ENCODE measurements at places on chromosomes 4 and X.

DNA sequence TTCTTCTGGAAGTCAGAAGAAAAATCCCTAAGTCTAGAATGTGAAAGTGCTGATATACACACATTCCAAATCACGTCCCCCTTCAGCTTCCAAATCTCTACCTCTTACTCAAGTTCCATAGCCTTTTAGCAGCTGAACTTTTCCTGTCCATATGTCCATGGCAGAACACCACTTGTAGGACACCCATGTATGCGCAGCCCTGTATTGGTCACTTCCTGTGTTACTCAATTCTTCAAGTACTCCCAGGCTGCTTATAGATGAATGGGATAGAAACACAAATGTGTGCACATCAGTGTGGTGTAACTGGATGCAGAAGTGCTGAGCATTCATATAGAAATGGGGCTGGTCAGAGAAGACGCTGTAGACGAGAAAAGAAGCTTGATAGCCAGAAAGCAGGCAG, 18.8 kb downstream of the SRPX2 start:
- DNase-seq, result no peak

GRCh38 chr4:161704040-161704439, 459.8 kb downstream of the FSTL5 start:
- no peak for DNase-seq

DNA sequence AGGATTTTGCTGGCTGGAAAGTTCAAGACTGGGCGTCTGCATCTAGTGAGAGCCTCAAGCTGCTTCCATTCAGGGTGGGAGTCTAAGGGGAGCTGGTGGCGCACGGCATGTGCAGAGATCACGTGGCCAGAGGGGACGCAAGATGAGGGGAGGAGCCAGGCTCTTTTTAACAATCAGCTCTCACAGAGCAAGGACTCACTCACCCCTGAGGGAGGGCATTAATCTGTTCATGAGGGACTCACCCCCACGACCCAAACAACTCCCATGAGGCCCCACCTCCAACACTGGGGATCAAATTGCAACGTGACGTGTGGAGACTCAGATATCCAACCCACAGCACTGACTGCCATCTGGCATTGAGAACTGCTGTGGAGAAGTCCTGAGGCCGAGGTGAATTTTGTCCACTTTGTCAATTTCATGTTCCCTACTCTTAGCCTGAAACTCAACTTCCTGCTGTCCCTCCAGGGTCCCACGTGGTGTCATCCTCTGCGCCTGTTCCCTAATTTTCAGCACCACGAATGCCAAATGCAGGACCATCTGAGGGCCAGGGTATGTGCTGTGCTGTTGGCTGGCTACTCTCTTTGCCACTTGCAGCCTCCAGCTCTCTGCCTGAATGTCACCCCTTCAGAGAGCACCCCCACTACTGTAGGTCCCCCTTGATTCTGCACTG, 5.6 kb downstream of the ZFP92 start:
- no peak for DNase-seq

- no peak for DNase-seq
Measured at GRCh38 chrX:66019310-66019652, 20.6 kb downstream of the VSIG4 start.

DNA sequence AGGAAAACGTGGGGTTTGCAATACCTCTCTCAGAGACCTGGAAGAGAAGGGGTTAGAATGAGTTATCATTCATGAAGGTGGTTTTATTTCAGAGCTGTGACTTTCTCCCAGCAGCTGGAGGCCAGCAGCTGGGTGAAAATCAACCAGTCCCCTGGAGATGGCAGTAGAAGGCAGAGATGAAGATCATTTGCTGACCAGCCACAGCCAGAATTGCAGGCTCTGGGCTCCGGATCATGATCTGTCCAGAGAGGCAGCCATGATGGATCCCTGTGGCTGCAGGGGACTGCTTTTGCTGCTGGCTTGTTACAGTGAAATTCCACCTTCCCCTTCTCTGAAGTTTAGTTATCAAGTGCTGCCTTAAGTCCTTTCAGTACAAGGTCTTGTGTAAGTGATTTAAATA, 46.9 kb upstream of the TAB3 start:
- no peak for DNase-seq

GRCh38 chr4:112946127-112946526, 103.3 kb upstream of the ANK2 start:
- DNase-seq, result no peak

Measured in naive thymus-derived CD8-positive, alpha-beta T cell (primary cell).